ENCODE measurements at places on chromosomes 1 and 21.

GRCh38 chr1:218383051-218383450, 37.9 kb downstream of the TGFB2 start:
- no peak for DNase-seq

GRCh38 chr1:218585511-218586184, 240.5 kb downstream of the TGFB2 start:
- no peak for DNase-seq

DNA sequence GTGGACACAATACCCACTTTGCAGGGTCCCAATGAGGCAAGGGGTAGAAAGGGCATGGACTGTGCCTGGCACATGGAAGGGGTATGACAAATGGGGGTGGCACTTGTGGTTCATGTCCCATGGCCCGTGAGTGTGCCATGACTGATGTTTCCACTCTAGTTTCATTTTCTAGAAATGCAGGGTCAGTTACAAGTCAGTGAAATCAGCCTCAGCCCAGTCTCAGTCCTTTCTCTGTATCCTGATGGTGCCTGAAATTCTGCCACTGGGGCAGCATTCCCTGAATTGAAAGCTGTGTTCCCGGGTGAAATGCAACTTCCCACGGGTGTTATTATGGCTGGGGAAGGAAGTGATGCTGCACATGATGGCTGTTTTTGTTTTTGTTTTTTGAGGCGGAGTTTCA, 110.8 kb upstream of the ZBTB40 start:
- DNase-seq = no peak

DNA sequence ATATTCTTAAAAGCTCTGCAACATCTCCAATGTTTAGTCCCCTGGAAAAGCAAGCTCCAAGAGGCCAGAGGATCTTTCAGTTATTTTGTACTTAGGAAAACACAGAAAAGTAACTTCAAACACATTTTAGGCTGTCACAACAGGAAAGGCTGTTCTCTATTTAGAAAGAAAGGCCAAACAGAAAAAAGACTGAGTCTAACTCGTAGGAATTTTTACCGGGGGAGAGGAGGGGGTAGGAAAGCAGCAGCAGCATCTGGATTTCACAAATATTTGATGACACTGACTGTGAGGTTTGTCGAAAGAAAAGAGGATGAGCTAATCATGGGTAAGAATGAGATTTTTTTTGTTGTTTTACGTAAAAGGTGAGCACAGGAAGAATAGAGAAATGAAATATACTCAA, 107.1 kb downstream of the EIF4G3 start:
- no peak for DNase-seq

- no peak for DNase-seq
Measured at GRCh38 chr21:42473498-42474042, 22.5 kb downstream of the RSPH1 start.

- no peak for DNase-seq
Measured at GRCh38 chr1:39996396-39997004, 41.6 kb downstream of the MFSD2A start.

- DNase-seq = no peak
Measured at GRCh38 chr1:243230914-243231313, 24.2 kb downstream of the CEP170 start.

DNA sequence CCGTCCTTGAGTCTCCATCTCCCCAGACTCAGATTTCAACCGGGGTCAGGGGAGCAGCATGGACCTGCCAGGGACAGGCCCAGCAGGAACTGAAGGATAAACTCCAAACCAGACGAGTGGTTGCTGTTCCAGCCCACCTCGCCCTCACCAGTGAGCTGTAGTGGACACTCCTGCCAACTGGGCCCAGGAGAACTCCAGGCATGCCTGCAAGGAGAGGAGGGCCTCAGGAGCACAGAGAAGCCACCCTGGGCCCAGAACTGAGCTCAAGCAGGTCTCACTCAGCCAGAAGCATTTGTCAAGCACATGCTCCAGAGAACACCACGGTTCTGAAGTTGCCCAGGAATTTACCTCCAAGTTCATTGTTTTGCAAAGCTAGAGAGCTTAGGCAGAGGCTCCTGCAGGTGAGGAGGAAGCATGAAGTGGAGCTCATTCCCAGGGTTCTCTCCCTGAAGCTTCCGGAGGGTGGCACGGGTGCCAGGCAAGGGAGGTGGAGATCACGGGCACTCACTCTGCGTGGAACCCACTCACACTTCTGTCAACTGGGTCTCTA, 61.0 kb downstream of the MATN1 start:
- no peak for DNase-seq

DNA sequence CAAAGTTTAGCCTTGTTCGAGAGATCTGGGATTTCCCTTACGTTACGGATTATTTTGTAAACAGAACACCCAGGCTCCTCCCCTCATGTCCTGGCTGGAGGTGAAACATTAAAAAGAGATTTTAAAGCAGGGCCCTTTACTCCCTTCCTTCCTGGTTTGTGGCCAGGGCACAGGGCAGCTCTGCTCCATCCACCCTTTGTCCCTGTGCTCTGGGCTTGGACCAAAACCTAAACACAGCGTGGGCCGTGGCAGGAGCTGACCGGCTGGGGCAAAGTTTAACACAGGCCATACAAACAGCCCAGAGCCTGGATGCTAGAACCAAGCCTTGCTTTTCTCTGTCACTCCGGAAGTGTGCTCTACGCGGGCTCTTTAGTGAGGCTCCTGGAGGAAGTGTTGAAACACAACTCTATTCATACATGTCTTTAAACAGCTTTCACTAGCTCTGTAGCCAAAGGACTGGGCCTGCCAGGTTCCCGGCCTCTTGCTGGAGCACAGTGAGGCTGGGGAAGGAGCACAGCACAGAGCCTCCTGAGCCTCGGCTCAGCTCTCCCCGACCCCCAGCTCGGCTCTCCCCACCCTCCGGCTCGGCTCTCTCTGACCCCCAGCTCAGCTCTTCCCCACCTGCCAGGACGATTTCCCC, 84.7 kb downstream of the PDE9A start:
- DNase-seq = peak; percentile 17

DNA sequence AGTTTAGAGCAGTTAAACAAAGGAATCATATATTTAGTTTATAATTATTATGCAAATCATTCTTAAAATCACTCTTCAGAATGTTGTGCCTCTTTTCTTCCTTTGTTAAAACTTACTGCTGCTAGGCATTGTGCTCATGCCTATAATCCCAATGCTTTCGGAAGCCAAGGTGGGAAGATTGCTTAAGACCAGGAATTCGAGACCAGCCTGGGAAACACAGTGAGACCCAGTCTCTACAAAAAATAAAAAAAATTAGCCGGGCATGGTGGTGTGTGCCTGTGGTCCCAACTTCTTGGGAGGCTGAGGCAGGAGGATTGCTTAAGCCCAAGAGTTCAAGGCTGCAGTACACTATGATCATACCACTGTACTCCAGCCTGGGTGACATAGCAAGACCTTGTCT, 33.6 kb downstream of the ZSWIM5 start:
- no peak for DNase-seq

GRCh38 chr1:2322581-2323211, 68.7 kb downstream of the MORN1 start:
- no peak for DNase-seq

GRCh38 chr1:172605641-172606040, 53.3 kb upstream of the FASLG start:
- no peak for DNase-seq

GRCh38 chr21:43275421-43276211, 106.8 kb downstream of the CRYAA start:
- no peak for DNase-seq

GRCh38 chr1:63466181-63466580, 56.8 kb downstream of the ITGB3BP start:
- peak; percentile 58 for DNase-seq

- no peak for DNase-seq
Measured at GRCh38 chr1:223780949-223781348, 64.8 kb downstream of the TP53BP2 start.
